Activated naive CD4-positive, alpha-beta T cell treated with Interleukin-2 at 50 U/mL for 16 hours (primary cell): ENCODE measurements at places on chromosomes 4 and X.

DNA sequence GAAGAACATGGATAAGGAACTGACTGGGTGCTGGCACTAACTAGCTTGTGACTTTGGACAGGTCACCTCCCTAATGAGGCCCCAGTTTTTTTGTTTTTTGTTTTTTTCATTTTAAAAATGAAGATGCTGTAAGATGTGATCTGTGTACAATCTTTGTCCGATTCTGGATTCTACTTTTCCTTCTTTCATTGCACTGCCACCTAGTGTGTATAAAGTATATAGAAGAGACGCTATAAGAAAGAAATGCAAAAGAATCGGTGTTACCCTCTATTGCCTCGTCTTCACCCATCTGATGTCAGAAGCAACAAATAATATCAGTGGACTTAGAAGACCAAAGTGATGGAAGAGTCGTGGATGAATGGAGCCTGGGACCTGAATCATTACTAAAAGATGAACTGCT lies 58.6 kb upstream of the P2RY10 start:
- DNase-seq: no peak

GRCh38 chr4:63717384-63717783 lies 691.9 kb downstream of the TECRL start:
- no peak for DNase-seq

DNA sequence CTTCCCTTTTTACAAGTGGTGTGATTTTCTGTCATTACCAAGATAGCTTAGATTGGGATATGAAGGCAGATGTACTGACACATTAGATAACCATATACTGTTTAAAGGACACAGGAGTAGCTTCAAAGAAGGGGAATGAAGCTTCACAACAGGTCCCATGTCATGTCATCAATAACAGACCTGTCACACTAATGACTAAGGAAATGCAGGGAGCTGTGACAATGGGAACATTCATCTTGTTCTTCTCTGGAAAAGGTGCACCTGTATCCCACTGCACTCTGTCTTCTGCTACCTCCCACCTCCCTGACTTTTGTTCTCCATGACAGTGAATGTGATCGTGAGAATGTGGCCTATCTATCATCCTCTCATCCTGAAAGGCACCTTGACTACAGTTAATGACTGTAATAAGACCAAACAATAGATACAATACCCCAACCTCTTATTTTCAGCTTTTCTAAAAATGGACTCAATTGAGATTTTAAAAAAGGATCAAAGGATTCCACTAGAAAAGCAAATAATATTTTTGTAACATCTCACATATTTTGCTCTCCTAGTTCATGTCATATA lies 472.5 kb downstream of the STPG2 start:
- no peak for DNase-seq

- no peak for DNase-seq
These were observed 33.6 kb upstream of the CCNG2 start for GRCh38 chr4:77123411-77123810.

DNA sequence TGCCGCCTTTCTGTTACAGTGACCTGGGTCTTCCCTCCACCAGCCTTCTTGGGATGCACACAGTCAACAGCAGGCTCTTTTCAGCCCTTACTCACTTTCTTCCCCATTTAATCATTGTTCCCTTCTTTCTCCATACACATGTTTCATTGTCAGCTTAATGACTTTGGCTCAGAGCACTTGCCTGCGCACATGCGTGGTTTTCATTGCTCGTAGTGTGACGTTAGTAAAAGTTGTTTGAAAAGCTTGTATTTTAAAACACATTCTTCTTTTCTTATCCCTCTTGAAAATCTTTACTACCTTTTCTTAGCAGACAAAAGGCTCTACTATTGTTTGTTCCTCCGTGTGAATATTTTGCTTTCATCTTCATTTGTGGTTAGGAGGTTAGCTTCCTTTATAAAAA lies 19.7 kb upstream of the SCOC start:
- DNase-seq: no peak

DNA sequence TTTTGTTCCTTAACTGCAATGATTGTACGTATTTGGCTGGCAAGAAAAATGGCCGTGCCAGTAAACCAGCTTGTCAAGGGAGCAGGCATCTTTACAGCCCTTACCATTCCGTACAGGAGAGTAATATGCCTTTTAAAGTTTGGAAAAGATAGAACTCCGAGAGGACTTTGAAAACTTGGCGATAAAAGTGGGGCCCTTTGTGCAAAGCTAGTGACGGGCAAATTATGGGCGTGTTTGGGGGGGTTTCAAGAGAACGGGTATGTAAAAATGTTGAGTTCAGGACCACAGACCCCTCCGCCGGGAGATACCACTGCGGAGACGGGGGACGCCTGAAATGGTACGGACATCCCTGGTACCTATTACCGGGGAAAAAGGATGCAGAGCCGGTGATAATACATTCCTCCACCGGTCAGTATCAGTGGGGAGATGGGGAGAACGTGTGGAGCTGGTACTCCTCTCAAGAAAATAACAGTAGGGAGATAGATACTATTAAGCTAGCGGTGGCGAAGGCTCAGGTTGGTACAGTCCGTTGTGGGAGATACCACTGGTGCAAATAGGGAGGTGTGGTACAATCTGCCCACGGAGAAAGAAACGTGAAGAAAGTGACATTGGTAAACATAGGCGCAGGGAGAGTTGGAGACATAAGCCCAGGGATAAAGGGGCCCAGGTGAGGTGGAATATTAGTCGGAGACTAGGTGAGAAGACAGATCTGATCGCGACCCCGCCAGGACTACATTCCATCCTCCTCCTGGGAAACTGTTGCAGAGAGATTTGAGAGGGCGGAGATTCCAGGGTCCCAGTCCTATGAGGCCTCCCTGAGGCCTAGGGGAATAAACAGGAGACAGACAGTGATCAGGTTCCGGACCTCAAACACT lies 14.5 kb downstream of the SPACA5 start:
- peak; percentile 77 for DNase-seq

DNA sequence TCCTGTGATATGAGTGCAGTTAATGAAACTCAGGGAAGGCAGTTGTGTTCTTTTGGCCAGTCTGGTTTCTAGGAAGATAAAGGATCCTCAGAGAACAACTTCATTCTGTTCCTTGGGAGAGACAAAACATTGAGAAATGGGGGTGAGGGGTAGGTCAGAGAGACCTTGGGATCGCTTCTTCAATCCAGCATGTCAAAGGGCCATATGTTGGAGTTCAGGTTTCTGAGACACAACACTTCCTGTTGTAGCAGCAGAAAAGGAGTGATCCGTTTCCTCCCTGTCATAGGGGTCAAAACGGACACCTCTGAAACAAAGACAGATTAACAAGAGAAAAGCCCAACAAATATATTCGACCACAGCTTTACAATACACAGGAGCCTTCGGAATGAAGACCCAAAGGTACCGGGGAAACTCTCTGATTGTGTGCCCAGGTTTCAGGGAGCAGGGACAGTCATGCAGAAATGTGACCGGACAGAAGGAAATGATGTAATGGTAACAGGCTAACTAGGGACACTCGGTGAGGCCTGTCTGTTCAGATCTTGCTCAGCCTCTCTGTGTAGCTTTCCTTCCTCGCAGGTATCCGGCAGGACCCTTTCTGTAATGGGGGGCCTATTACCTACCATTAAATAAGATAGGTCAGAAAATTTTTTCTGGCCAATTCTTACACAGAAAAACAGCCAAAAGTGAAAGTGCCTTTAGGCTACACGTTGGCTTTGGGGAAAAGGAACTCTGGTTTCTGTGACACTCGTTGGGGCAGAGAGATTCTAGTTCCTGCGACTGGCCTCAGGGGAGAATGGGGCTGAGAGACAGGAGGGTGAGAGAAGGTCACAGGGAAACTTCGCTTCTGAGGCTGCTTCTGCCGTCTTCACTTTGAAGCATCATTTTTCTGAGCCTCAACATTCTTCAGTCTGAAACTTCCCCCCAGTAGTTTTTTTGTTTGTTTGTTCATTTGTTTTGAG lies 103.3 kb upstream of the TLR3 start:
- no peak for DNase-seq

GRCh38 chr4:80189956-80190677 lies 7.2 kb upstream of the PRDM8 start:
- DNase-seq: no peak

DNA sequence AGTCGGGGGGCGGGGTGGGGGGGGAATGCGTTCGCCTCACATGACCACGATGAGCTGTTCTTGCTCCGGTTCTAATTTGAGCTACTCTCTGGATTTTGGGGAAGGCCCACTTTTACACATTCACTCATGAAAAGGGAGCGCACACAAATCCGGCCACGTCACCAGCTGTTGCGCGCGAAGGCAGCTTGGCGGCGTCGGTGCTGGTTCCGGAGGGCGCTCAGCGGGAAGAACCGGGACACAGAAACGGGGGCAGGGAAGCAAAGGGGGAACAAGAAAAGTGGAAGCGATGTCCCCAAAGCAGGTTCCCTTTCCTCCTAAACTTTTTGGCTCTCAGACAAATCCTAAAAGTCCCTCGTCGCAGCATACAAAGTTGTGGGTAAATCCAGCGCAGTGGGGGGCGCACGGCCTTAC lies 605 bp downstream of the ANXA5 start:
- DNase-seq: peak; percentile 67

DNA sequence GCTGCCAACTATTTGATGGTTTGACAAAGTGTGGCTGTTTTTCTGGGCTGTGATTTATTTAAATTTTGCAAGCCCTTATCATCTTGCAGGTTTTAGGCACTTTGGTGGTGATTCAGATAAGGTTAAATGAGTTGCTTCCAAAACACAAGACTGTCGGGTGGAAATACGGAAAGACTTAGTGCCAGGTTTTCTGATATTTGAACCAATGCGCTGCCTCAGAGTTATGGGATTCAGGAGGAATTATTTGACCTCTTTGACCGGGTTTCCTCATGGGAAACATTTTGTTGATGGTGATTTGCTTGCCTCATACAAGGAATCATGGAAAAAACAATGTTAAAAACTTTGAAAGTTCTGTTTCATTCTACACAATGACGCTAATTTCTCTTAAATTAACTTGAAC lies 136.1 kb upstream of the MAP9 start:
- no peak for DNase-seq

GRCh38 chr4:75724066-75724866 lies at the start of gene USO1:
USO1 (plus strand) TSS chr4:75724577; CDS start chr4:75724820, 243 bp downstream.
- DNase-seq: peak; percentile 100

DNA sequence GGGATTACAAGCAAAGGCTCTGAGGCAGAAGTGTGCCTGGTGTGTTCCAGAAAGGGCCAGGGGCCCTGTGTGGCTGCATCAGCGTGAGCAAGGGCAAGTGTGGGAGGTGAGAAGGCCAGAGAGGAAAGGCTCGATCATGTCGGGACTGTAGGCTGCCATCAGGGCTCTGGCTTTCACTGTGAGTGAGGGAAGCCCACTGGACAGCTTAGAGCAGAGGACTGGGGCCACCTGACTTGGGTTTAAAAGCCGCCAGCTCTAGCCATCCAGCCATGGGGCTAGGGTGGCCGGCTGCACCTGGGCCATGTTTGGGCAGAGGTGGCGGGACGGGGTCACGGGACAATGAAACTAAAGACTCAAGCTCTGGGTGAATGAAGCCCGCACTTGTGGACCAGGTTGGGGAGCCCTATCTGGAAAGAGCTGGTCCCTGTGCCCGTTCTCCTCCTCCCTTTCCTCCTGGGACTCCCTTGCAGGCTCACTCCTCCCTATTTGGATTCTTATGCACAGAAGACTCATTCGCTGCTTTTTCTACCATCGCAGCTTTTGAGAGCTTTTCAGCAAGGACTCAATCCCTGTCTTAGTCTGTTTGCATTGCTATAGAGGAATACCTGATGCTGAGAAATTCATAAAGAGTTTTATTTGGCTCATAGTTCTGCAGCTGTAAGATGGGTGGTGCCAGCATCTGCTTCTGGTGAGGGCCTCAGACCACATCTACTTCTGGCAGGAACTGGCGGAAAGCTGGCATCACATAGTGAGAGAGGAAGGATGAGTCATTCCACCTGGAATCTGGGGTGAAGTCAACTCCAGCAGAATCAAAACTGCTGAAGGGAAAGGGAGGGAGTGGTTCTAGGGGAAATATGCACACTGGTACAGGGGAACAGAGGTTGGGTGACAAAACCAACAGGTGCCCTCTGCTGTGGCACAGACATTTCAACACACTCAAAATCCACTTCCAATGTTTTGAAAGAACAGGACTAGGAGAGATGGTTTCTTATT lies 15.3 kb downstream of the CTAG1B start:
- DNase-seq: no peak

DNA sequence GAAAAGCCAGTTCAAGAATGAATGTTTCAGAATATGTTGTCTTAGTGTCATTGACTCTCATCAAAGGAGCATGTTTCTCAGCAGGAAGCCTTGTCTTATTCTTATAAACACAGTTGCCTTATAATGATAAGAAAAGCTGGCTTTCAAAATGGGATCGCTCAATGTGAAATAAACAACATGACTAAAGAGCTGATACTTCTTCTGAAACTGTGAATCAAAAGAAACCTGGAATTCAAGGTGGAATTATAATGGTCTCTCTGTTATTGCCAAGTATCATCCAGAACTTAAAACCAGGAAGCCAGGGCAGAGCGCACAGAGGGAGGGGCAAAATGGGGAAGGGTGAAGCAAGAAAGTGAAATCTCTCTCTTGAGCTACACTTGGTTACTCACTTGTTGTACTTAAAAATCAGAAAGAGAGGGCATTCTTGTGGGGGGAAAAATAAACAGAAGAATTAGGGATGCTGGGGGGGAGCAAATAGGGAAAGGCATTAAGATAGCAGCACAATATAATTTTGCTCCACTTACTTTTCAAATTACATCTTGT lies 270.0 kb downstream of the MAPK10 start:
- no peak for DNase-seq

DNA sequence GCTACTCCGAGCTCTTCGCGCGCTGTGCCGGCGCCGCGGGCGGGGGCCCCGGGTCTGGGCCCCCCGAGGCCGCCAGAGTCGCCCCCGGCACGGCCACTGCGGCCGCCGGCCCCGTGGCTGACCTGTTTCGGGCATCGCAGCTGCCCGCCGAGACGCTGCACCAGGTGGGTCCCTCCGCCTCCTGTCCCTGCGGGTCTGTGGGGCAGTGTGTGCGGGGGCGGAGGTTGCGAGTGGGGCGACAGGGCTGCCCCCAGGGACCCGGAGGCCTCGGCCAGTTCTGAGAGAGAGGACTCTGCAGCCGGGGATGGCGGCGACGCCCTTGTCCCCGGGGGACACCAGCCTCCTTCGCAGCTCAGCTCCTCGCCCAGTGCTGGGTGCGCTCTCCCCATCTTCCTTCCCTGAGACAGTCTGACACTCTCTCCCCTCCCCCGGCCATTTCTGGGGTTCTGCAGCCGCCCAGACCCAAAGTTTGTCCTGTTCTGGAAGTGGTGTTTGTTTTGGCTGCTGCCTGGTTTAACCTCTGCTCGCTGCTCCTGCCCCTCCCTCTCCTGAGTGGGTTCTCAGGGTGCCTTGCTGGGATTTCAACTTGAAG lies 609 bp downstream of the REPS2 start:
- peak; percentile 2 for DNase-seq

DNA sequence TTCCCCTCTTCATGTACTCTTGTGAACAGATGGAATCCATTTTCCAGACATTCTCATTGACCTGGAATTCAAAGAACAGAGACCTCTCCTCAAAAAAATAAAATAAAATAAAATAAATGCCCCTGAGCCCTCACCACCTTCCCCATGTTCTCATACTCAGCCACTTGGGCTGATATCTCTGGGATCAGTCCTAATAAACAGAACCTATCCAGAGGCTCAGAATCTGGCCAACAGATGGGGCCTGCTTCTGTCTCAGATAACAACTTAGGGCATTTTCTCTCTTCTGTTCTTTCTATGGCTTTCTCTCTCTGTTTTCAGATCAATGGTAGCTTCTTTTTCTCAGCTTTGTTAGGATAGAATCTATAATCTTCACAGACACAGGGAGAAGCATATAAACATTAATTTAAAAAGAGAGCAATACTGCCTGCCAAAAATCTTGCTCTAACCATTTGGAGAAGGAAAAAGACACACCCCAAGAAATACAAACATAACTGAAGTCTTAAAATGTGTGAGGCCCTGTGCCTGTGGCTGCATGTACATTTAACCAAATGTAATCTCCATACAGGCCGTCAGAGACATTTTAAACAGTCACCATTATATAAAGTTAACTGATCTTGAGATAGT lies 907.1 kb downstream of the FAT4 start:
- DNase-seq: no peak
